ENCODE measurements at places on chromosomes 13 and 19. TPM values are rescaled to one million over a fixed set of nuclear protein-coding genes. Genes with fewer than 3 reads are reported as not detected.

SLC25A41 gene
- 1.1 TPM for polyA plus RNA-seq

PSG2 gene
- polyA plus RNA-seq, result not detected

CGB8 gene
- not detected for polyA plus RNA-seq

ZNF442 gene
- 0.12 TPM for polyA plus RNA-seq
